Activated CD4-positive, alpha-beta T cell treated with anti-CD3 and anti-CD28 coated beads, Interleukin-2, amount 10 ng/mL, durations not matched to agents 24 days and 14 days (primary cell): ENCODE measurements at places on chromosomes 1 and 21. TPM values are rescaled to one million over a fixed set of nuclear protein-coding genes. Genes with fewer than 3 reads are reported as not detected.
A peak's percentile ranks its signal among the peaks of the same experiment; 100 is the strongest.

The PCBP3 gene
- total RNA-seq, result 7.5 and 9.7 TPM in 2 replicates

The CNTN2 gene
- total RNA-seq, result not detected in 2 replicates

DNA sequence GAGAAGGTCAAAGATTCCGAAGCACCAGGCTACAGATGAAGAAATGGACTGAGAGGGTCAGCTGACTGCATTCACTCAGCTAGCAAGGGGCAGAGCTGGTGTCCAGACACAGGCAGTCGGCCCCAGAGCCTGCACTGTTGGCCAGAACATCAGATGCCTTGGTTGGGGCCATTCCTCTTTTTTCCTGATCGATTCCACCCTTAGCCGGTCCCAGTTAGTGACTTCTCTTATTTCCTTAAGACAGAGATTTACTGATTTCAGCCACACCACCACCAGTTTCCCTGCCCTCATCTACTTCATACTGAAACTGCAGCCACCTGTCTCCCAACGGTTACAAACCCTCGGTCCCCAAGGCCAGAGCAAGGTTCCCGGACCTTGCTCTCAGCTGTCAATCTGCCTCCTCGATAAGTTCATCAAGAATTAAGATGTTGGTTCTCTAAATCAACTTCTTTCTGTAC, 11.5 kb downstream of the CD58 start:
- DNase-seq, result no peak

DNA sequence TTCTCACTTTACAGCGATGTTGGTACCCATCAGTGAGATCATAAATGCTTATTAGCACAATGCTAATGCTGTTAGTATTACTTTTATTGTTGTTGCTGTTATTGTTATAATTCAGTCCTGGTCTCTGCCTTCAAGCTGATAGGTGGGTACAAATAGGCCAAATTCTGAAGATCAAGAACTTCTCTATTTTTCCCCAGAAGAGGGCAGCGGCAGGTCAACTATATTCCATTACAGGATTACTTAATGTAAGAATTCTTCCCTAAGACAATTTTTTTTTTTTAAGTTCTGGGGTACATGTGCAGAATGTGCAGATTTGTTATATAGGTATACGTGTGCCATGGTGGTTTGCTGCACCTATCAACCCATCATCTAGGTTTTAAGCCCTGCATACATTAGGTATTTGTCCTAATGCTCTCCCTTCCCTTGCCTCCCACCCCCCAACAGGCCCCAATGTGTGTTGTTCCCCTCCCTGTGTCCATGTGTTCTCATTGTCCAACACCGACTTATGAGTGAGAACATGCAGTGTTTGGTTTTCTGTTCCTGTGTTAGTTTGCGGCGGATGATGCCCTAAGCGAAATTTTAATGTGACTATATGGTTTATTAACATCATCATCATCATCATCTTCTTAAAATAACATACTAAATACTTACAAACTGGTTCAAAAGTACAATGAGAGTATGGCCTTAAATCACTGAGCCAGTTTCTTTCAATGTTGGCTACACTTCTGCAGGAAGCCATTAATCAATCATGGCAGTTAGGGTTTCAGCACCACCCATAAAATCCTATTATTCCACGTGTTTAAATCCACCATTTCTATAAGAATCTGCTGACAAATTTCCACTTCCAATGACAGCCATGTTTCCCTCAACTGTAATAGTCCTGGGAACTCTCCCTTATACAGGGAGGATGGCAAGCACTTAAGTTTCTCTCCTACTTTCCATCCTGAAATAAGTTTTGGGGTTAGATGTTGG, 19.2 kb downstream of the SLC19A2 start:
- peak; percentile 73 for DNase-seq
